Stomach (tissue), 19 donors: ENCODE measurements at places on chromosomes 1 and 21. TPM values are rescaled to one million over a fixed set of nuclear protein-coding genes. Genes with fewer than 3 reads are reported as not detected.

DNA sequence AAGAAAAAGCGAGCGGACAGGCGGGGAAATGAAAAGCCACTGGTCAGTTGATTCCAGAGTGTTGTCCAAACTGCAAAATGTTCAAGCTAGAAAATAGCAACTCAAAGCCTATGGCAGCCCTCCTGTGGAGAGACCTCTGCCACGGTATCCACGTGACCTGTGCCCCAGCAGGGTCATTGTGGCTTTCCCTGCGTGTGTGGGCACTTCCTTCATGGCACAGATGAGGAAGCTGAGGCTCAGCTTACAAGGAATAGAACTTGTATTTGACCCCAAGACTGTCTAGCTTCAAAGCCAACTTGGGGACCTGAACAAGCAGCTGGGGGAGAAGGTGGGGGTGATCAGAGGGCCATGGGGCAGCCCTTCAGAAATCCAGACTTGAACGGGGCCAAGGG, 15.6 kb upstream of the PLEKHG5 start:
- DNase-seq, result no peak

DNA sequence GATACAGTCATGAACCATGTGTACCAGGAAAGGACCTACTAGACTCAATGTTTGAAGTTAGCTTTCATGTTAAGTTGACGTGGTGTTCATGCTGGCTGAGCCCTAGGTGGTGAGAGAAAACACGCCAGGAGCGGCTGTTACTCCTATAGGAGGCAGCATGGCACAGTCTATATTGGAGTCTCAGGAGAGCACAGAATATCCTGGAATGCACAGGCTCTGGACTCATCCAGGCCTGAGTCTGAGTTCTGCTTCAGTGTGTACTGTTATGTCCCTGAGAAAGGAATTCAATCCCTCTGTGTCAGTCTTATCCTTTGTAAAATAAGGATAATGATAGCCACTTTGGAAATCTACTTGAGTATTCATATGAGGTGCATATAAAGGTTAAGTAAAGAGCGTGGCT, 41.2 kb downstream of the DPT start:
- DNase-seq, result no peak

DNA sequence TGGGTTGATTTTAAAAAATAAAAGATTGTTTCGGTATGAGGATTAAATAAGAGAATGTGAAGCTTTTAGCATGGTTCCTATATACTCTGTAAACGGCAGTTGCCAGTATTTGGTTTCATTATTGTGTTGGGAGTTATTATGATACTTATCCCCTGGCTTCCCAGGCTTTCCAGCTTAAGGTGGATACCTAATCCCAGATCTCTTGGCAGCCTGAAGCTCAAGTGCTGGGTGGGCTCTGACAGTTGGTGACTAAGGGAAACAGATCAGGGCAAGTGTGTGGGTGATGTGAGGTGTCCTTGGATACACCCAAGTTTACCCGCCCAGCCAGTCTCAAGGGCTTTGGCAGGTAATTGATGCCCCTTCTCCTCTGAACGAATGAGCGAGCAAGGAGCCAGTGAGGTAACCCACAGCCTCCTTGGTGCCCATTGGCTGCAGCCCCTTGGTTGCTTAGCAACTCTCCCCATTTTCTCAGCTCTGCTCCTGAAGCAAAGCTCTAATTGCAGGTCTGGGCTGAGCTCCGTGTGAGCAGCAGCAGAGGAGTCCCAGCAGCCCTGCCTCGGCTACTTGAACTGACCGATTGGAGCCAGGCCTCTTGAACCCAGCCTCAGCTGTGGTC, 6.1 kb downstream of the IPO13 start:
- peak; percentile 66 for DNase-seq

- peak; percentile 41 for DNase-seq
Measured at GRCh38 chr1:229129301-229130027, 141.4 kb upstream of the RAB4A start.

- DNase-seq, result peak; percentile 45
Measured at GRCh38 chr1:230548997-230549396, 93.3 kb upstream of the COG2 start.

GRCh38 chr1:72827278-72827677, 544.9 kb upstream of the NEGR1 start:
- no peak for DNase-seq

DNA sequence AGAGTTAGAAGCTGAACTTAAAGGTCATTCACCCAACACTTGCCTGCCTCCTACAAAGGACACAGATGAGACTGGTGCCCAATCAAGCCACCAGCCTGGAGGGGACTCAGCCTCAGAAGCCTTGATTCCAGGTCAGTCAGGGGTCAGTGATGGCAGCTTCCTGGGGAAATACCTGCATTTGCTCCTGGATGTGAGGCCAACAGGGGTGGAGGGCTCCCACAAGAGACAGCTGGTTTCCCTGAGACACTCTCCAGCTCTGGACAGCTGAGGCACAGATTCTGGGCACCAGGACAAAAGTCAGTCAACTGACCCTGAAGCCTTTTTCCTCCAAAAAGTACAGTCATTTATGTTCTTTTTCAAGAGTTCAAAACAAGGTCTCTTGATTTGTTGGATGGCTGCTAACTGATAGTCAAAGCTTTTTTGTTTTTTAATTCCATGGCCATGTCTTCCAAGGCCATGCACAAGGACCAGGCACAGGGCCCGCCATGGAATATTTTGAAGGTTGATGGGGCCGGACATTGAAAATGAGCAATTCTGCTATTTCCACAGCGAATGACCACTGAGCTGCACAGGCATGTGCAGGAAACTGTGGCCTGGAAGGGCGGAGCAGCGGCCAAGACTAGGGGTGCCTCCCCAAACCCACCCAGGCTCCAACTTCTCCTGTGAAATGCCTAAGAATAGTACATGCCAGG, 1.8 kb downstream of the C2CD2 start:
- DNase-seq, result no peak

DNA sequence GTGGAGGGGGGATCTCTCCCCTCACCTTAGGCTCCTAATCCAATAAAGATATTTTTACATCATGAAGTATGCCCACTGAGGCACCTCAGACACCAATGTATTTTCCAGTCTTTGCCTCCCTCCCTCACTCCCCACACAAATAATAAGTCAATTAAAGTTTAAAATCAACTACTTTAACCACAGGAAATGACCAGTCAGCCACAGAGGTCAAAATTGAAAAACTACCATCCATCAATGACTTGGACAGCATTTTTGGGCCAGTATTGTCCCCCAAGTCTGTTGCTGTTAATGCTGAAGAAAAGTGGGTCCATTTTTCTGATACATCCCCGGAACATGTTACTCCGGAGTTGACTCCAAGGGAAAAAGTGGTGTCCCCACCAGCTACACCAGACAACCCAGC, 70.6 kb upstream of the DYNLT5 start:
- DNase-seq, result no peak

DNA sequence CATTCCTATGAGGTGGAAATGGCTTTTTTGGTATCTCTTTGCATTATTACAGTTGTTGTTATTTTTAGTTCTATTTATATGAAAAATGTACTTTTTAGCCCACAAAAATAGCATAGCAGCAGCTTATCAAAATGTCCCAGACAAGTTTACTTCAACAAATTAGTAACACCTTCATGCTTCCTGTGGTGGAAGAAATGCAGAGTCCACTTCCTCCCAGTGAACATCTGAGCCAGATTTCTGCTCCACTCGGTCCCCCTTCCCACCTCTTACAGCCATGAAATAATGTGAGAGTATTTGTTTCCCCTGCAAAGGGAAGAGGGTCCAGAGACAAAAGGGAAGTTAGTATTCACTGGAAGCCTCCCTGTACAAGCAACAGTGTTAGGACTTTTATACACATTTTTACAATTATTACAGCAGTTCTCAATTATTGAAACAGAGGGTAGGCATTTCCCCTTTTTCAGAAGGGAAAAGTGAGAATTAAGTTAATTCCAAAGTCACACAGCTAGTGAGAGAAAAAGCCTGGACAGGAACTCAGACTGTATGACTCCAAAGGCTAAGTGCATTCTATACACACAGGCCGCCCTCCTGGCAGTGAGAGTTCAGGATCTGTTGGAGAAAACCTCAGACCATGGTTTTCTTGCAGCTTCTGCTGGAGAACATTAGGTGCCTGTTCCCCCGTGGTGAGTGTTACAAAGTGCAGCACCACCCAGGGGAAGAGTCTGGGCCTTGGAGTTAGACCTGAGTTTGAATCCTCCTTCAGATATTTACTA, 126.5 kb downstream of the PBX1 start:
- no peak for DNase-seq

GRCh38 chr1:174956086-174956485, 43.7 kb upstream of the CACYBP start:
- DNase-seq, result no peak

GRCh38 chr1:21911205-21912001, 25.7 kb downstream of the HSPG2 start:
- peak; percentile 81 for DNase-seq

DNA sequence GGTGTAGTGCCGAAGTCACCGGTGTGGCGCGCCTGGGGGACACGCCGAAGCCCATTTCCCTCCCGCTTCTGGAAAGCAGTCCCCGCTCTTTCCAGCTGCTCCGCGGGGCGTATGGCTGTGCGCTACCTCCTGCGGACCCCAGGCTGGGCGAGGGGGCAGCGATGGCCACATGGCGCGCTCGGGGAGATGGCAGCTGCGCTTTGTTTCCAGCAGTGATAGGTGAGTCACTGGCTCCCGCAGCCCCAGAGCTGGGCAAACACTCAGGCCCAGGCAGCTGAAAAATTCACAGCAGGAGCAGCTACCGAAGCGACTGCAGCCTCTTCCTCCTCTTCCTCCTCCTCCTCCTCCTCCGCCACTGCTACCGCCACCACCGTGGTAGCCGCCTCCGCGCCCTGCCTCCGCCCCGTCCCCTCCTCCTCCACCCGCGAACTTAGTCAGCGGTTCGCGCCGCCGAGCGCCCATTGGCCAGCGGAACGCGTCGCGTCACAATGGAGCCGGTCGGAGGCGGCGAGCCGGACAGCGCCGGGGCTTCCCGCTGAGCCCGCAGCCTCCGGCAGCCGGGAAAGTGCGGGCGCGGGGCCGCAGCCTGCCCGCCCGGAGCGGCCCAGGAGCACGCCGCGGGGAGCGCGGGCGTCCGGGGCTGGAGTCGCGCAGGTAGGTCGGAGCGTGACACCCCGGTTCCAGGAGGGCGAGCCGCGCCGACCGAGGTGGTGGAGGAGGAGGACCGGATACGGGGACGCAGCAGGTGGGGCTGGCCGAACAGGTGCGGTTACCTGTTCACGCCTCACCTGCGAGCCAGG, at the start of gene LRRC8B:
LRRC8B (plus strand) TSS at position 461 of the 800 bp plus-strand sequence. CDS start 57,822 bp downstream, outside the sequence.
- DNase-seq, result peak; percentile 92

- DNase-seq, result no peak
Measured at GRCh38 chr1:234667600-234668576, 57.9 kb upstream of the IRF2BP2 start.

- no peak for DNase-seq
Measured at GRCh38 chr1:100575406-100575805, 37.5 kb downstream of the GPR88 start.

GRCh38 chr1:234315091-234315541, 58.1 kb upstream of the COA6 start:
- no peak for DNase-seq

- DNase-seq, result no peak
Measured at GRCh38 chr21:32200029-32200428, 78.8 kb downstream of the MIS18A start.

DNA sequence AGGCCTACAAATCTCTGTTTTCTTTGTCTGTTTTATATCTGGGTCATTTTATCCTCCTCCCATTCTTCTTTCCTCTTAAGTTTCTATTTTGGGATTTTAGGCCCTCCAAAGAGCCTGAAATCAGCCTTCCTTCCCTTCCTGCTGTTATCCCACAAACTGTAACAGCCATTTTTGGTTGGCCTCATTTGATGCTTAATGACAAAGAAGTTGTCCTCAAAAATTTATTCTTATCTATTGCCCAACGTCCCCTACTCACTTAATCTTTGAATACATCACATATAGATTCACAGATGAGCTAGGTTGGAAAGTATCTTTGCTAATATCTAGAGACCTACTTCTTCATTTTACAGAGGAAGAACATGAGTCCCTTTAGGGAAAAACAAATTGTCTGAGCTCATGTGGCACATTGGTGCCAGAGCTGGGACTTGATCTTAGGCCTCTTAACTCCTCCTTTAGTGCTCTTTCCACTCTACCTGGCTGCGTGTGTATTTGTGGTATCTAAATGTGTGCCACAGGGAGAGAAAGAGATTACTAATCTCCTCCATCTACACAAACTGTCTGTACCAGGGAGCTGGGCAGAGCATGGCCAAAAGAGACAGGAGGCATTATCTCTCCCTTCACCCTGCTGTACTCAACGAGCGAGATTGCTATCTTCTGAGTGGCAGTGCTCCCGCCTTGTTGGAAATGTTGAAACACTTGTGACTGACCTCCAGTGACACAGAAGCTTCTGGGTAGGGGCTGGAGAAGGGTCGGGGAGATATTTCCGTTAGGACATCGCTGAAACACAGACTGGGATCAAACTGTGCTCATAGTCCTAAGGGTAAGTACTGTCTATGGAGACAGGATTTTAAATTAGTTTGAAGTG, 30.1 kb downstream of the RHEX start:
- DNase-seq, result no peak

DNA sequence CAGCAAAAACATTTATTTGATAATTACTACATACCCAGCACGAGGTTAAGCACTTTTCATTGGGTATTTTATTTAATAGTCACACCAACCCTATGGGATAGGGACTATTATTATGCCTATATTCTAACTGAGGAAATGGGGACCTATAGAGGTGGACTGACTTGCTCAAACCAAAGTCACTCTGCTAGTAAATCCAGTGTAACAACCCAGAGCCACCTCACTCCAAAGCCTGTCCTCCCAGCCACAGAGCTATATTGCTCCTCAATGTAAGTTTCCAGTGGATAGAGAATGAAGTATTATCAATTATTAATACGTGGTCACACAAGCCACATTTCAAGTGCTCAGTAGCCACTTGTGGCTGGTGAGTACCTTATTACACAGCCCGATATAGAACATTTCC, 97.5 kb downstream of the RGS2 start:
- no peak for DNase-seq

GRCh38 chr1:83751602-83752001, 247.3 kb downstream of the TTLL7 start:
- DNase-seq, result no peak

GRCh38 chr1:38990386-38990737, 714 bp upstream of the AKIRIN1 start:
- DNase-seq, result no peak

DNA sequence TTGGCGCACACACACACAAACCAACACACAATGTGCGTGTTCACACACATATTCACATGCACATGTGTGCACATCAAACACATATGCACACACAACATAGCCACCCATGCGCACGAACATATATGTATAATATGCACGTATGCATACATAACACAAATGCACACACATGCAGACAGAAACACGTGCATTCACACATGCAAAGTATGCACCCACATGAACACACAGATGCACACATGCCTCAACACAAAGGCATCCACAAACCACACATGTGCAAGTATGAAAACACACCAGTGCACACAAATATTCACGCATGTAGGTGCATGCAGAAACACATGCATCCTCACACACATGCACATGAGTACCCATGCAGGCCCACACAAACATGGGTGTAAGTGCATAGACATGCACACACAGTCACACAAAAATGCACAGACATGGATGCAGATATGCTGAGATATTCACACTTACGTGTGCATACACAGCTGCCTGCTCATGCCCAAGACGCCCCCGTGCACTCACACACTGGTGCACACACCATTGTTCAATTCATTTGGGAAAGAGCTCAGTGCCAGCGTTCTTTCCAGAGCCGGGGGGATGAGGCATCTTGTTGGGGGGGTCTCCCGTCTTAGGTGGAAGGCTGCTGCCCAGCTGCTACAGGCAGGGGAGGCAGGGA, 52.7 kb upstream of the ARHGEF16 start:
- no peak for DNase-seq

UQCRHL gene
- 0.58 TPM for total RNA-seq

OR6K3 gene
- total RNA-seq, result not detected

ROR1 gene
- total RNA-seq, result 14.7 TPM

INTS11 gene
- total RNA-seq, result 520 TPM

LCE1B gene
- not detected for total RNA-seq

CELA3B gene
- not detected for total RNA-seq

PAQR6 gene
- 0.43 TPM for total RNA-seq

TSACC gene
- not detected for total RNA-seq
